ENCODE measurements at places on chromosomes 5 and 9. TPM values are rescaled to one million over a fixed set of nuclear protein-coding genes. Genes with fewer than 3 reads are reported as not detected.

Gene PRDM9
- not detected for total RNA-seq

Gene ISOC1
- total RNA-seq = 9.9 TPM

Gene TSLP
- not detected for total RNA-seq

Gene ATP10B
- not detected for total RNA-seq

Gene CDH9
- not detected for total RNA-seq

Gene PCDHB10
- 0.07 TPM for total RNA-seq

Gene ZNF169
- total RNA-seq = 13.6 TPM

Gene SH3RF2
- total RNA-seq = not detected

Gene FRMD3
- 0.91 TPM for total RNA-seq

DNA sequence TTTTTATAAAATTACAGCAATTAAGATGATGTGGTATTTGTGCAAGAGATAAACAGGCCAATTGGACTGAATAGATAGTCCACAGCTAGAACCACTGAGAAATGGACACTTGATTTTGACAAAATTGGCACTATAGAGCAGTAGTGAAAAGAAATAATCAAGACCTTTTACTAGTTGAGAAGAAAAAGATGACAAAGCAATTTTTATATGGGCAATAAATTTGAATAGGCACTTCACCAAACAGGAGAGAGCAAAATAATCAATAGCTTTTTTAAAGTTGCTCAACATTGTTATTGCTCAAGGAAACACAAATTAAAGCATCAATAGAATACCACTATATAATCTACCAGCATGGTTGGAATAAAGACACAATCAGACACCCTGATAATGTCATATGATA is 193.5 kb upstream of the FTMT start:
- H3K27me3 ChIP-seq = no peaks in the 10 kb centered on the region
- H3K27ac ChIP-seq = no peak overlapping the region
- H3K4me1 ChIP-seq = no peaks in the 10 kb centered on the region
- DNase-seq = no peak

GRCh38 chr5:7078901-7079300 is 317.0 kb upstream of the ADCY2 start:
- H3K27me3 ChIP-seq = no peaks in the 10 kb centered on the region
- no peak for DNase-seq
- no peaks in the 10 kb centered on the region for H3K36me3 ChIP-seq
- no peak overlapping the region for H3K27ac ChIP-seq
- H3K4me1 ChIP-seq = no peaks in the 10 kb centered on the region

GRCh38 chr5:178470760-178471025 is 119.5 kb downstream of the COL23A1 start:
- peaks cover 17% of the 10 kb centered on the region for H3K27me3 ChIP-seq
- no peak overlapping the region for H3K4me3 ChIP-seq
- H3K36me3 ChIP-seq = no peaks in the 10 kb centered on the region
- H3K4me1 ChIP-seq = no peaks in the 10 kb centered on the region
- no peak overlapping the region for H3K27ac ChIP-seq

DNA sequence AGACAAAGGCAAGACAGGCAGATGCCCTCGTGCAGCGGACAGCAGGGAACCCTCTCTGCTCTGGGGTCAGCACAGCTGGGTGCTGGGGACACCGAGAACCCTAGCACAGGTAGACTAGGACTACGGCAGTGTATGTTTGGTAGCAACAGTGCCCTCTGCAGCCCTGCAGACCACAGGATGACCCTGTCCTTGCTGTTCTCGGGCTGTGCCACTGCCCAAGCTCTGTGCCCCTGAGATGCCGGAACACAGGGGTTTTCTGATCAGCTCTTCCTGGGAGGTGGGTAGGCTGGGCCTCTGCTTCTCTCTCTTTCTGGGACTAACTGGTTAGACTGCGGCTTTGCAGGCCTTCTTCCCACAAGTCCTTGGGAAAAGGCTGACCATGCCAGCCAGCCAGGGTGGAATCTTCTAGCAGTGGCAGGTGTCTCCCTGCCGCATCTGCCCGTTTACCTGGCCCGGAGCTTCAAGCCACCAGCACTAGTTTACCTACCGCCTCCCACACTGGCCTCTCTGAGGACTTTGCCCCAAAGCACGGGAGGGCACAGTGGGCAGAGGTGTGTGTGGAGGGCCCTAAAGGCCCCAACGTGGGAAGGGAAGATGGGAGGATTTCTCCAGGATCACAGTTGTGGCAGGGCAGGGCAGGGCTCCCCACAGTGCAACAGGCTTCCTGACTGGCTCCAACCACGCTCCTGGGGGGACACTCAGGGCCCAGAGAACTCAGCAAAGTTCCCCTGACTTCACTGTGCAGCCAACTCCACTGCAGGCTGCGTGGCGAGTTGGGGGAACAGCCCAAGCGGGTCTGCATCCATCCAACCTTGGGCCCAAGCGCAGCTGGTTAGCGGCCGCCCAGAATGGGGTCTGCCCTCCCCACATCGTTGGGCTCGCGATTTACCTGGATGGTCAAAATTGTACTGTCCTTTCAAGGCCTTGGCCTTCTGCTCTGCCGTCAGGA is 1.2 kb downstream of the UCK1 start:
- H3K36me3 ChIP-seq = peaks cover 42% of the 10 kb centered on the region
- no peak overlapping the region for H3K27ac ChIP-seq
- no peak for DNase-seq

DNA sequence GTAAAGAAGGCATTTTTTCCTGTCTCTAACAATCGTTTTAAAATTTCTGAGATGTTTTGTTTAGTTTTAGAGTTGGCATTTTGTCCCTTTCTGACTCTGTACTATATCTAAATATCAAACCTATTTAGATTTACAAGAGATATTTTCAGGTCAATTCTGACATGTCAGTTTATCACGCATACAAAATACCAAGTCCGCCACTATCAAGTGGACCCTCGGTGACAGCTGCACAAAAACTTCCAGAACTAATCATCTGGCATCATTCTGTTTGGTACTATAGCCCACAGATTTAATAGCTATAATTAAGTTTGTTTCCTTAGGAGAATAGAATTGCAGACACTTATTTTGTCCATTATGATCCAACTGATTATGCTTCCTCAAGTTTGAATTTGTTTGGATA is 1278.2 kb downstream of the CDH12 start:
- no peak overlapping the region for H3K27ac ChIP-seq
- H3K4me1 ChIP-seq = no peaks in the 10 kb centered on the region
- H3K4me3 ChIP-seq = no peak overlapping the region
- H3K27me3 ChIP-seq = no peaks in the 10 kb centered on the region
- H3K36me3 ChIP-seq = peaks cover 4% of the 10 kb centered on the region

- H3K4me1 ChIP-seq = peaks cover 12% of the 10 kb centered on the region
- DNase-seq = no peak
- no peaks in the 10 kb centered on the region for H3K27me3 ChIP-seq
These were observed 83.0 kb downstream of the NTNG2 start for GRCh38 chr9:132244582-132245455.

GRCh38 chr5:97751540-97751939 is 568.5 kb upstream of the RIOK2 start:
- H3K4me1 ChIP-seq = no peaks in the 10 kb centered on the region
- H3K4me3 ChIP-seq = no peak overlapping the region
- H3K27me3 ChIP-seq = no peaks in the 10 kb centered on the region
- H3K36me3 ChIP-seq = no peaks in the 10 kb centered on the region
- no peak for DNase-seq
- no peak overlapping the region for H3K27ac ChIP-seq

GRCh38 chr5:106858616-106859015 is 812.1 kb downstream of the EFNA5 start:
- H3K36me3 ChIP-seq = no peaks in the 10 kb centered on the region
- no peak overlapping the region for H3K4me3 ChIP-seq
- H3K4me1 ChIP-seq = no peaks in the 10 kb centered on the region

- peak overlapping the region; percentile 6 for H3K4me3 ChIP-seq
- no peak overlapping the region for H3K27ac ChIP-seq
- H3K4me1 ChIP-seq = peaks cover 41% of the 10 kb centered on the region
- H3K27me3 ChIP-seq = no peaks in the 10 kb centered on the region
- DNase-seq = no peak
- H3K36me3 ChIP-seq = peaks cover 32% of the 10 kb centered on the region
These were observed 6.0 kb downstream of the UGCG start for GRCh38 chr9:111902391-111903139.

Measured in activated B cell treated with CpG ODN at 0.5 μM for 24 hours (primary cell).